Activated CD8-positive, alpha-beta memory T cell treated with anti-CD3 and anti-CD28 coated beads for 1 hour (primary cell): ENCODE measurements at places on chromosomes 6 and 20.

DNA sequence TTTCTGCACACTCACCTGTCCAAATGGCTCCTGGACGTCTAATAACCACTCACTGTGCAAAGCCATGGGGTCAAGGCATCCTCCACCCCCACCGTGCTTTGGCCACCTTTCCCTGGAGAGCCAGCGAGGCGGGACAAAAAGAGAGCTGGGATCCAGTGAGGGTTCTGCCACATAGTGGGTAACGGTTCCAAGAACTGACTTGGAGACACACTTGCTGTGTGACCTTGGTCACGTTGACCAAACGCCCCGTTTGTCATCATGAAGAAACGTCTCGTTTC lies 287.2 kb downstream of the TFAP2C start:
- no peak for DNase-seq

DNA sequence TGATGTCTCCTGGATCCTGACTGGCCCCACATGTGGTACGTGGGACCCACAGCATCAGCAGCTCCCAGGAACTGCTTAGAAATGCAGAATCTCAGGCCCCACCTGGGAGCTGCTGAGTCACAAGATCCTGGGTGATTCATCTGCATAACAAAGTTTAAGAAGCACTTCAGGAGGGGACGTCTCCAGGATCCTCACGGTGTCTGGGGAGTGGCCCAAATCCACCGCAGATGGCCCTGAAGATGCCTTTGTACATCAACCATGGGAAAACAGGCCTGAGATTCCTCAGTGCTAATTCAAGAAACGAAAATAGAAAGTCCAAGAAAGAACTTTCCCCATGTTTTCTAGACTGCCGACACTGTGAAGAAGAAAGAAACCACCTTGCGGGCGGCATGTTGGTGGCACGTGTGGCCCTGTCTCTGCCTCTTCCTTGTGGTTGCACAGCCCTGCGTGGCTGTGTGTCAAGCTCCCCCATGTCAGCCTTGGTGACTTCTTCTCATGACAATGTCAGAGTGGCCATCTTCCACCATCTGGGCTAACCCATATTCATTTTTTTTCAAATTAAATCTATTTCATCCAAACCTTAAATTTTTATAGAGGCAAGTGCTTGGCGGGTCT lies 26.1 kb downstream of the RRBP1 start:
- no peak for DNase-seq

DNA sequence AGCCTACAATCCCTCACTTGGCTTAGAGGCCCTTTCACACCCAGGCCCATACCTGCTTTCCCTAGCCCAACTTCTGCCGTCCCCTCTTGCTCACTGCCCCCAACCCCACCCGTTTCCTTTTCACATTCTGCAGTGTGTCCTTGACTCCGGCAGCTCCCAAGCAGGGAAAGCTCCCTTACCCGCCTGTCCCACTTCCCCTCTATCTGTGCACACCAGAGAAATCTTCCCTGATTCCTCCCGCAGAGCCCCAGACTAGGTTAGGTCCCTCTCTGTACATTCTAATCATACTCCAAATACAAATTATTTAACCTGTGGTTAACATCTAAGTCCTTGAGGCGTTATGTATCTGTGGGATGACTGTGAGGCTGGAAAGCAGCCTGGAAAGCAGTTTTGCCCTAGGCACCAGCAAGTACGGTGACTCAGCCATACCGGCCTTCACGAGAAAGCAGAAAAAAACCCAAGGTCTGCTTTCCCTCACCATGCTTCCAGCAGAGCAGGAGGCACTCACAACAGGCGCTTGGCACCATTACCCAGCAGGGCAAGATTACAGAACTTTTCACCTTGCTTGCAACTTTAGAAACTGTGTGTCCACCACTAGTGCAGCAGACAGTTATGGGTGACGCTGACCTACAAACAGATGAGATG lies 22.3 kb downstream of the ELOVL5 start:
- no peak for DNase-seq

DNA sequence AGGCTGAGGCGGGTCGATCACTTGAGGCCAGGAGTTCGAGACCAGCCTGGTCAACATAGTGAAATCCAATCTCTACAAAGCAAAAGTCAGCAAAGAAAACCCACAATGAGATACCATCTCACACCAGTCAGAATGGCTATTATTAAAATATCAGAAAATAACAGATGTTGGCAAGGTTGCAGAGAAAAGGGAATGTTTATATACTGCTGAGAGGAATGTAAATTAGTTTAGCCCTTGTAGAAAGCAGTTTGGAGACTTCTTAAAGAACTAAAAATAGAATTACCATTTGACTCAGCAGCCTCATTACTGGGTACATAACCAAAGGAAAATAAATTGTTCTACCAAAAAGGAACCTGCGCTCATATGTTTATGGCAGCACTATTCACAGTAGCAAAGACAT lies 16.7 kb upstream of the GCM1 start:
- no peak for DNase-seq

GRCh38 chr20:2305946-2306345 lies 10.1 kb downstream of the TGM3 start:
- DNase-seq = no peak

GRCh38 chr6:43940071-43940392 lies 170.0 kb downstream of the VEGFA start:
- no peak for DNase-seq

DNA sequence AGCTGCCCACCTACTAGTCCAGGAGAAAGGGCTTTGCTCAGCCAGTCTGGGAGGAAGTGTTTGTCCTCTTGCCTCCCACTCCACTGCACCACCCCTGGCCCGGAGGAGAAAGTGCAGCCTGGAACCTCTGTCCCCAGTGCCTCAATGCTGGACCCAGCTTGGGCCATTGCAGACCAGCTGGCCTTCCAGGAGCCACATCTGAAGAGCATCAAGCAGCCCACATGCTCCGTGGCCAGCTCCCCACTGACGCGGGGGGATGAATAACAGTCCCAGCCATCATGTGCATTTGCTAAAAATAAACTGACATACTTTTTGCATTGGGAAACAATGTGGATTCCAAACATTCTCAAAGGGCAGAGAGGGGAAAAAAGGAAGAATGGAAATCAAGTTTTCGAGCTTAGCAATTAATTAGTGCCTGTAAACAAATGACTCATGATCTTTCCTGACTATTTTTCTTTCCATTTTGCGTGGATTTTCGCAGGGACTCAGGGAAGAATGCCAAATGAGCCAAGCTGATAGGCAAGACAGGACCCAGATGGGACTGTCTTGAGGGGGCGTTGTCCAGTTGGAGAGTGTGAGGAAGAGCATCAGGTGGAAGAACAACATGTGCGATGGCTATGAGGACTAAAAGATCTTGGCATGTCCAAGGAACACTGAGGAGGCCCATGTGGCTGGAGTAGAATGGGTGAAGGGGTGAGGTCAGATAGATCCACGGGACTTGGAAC lies 34.1 kb downstream of the CEBPB start:
- no peak for DNase-seq

- peak; percentile 42 for DNase-seq
Observed at GRCh38 chr6:44126320-44127149, 717 bp downstream of the MRPL14 start.

GRCh38 chr6:136564180-136564579 lies 14.0 kb upstream of the MAP7 start:
- no peak for DNase-seq

GRCh38 chr6:94323853-94324252 lies 904.5 kb upstream of the EPHA7 start:
- DNase-seq = no peak

- no peak for DNase-seq
Observed at GRCh38 chr20:50062006-50062838, 50.7 kb downstream of the UBE2V1 start.

- DNase-seq = no peak
Observed at GRCh38 chr6:129276986-129277385, 394.0 kb downstream of the LAMA2 start.
